Kidney tubule cell (primary cell): ENCODE measurements at places on chromosomes 3 and 15.
A peak's percentile ranks its signal among the peaks of the same experiment; 100 is the strongest.

- DNase-seq = no peak
These were observed 111.0 kb downstream of the TPRG1 start for GRCh38 chr3:189282741-189283140.

- no peak for DNase-seq
These were observed 53.6 kb upstream of the SYN2 start for GRCh38 chr3:11950576-11950975.

GRCh38 chr3:45034612-45035252 is 8.6 kb downstream of the CLEC3B start:
- no peak for DNase-seq

DNA sequence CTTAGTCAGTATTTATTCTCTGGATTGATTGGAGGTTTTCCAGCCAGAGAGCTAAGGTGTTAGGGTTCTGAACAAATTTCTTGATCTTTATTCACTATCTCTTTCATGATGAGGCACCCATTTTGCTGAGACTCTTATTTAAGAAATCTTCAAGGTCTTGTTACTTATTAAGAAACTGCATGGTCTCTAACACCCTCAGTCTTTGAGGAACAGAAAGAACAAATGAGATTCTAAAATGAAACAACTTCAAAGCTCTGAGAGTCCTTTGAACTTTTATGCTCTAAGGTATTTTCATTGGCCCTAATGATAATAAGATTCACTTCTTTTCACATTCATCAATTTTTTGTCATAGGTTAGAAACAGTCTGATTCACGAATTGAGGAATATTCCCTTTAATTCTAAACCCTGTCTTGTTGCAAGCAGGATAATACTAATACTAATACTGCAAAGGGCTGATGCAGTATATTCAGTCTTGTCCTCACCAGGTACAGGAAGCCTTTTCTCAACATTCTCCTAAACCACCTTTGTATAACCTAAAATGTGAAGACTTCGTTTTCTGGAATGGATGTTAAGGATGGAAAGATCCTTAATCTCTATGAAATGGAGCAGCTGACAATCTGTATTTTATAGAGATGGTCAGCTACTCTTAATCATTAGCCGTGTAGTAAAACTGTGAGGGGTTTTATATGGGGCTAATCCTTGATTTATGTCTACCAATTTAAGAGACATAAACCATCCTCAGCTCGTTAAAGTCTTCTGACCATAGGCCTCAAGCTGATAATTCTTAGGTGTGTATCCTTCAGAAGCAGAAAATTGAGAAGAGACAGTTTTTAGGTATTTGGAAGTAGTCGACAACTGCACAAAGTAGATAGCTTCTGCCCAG is 198.3 kb downstream of the OTOL1 start:
- DNase-seq = no peak

- DNase-seq = no peak
These were observed 1.2 kb upstream of the PROK2 start for GRCh38 chr3:71786217-71786549.

- DNase-seq = no peak
These were observed 25.5 kb downstream of the CD276 start for GRCh38 chr15:73709686-73710085.

DNA sequence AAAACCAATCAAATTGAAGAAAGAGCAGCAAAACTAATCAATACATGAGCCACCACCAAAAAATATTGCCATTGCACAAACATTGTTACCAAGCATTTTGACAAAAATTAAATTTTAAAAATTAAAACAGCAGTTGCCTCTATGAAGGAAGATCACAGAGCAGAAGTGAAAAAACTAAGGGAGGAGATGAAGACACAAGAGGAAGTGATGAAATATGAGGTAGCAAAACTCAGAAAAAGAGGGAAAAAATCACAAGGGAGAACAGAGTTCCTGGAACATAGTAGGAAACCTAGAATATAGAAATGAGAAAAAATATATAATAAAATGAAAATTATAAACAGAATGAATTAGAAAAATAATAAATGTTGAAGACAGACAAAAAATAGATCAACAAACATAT is 7.3 kb upstream of the SERPINI2 start:
- DNase-seq = no peak

- no peak for DNase-seq
These were observed 137.0 kb downstream of the CHDH start for GRCh38 chr3:53709256-53709655.

DNA sequence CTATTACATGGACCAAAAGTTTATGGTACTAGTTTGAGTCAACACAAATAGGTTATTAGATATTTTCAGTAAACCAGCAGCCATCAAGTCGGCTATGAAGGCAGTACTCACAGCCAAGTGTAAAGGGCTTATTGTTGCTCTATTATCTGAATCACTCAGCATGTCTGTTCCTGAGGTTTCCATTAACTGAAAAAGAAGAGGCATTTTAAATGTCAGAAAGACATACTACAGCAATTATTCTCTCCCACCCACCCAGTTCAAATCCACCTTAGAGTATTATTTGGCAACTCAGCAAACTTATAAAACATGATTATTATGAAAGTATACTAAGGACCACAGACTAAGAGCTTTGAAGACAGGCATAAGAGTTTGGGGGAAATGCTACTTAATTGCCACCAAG is 93.1 kb downstream of the BTD start:
- no peak for DNase-seq

DNA sequence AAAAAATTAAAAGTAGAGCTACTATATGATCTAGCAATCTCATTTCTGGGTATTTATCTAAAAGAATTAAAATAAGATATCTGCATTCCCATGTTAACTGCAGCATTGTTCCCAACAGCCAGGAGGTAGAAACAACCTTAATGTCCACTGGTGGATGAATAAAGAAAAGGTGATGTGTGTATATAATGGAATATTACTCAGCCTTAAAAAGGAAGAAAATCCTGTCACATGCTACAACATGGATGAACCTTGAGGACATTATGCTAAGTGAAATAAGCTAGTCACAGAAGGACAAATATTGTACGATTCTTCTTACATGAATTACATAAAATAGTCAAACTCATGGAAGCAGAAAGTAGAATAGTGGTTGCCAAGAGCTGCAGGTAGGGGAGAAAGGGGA is 119.4 kb upstream of the BHLHE40 start:
- no peak for DNase-seq

DNA sequence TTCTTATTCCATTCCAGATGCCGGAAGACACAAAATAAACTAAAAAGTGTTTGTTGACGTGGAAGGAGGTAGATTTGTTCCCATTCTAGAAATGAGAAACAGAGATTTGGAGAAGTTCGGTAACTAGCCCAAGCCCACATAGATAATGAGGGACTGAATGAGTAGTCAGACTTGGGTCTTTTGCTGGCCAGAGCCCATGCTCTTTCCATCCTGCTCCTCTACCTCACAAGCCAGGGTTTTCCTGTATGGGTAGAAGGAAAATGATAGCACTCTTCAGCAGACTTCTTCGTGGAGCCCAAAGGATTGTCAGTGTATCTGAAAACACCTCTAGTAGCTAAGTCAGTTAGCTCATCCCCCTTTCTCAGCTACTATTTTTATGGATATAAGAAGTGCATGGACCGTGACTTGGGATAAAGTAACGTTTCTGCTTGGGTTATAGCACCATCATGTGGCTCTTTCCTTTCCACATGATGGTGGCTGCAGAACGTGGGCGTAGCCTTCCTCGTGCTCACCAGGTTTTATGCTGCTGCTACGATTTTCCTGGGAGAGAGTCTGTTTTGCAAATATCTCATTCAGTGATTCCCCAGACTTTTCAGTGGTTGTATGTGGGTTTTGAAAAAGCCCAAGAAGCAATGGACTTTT is 84.6 kb downstream of the DGKG start:
- DNase-seq = peak; percentile 67

DNA sequence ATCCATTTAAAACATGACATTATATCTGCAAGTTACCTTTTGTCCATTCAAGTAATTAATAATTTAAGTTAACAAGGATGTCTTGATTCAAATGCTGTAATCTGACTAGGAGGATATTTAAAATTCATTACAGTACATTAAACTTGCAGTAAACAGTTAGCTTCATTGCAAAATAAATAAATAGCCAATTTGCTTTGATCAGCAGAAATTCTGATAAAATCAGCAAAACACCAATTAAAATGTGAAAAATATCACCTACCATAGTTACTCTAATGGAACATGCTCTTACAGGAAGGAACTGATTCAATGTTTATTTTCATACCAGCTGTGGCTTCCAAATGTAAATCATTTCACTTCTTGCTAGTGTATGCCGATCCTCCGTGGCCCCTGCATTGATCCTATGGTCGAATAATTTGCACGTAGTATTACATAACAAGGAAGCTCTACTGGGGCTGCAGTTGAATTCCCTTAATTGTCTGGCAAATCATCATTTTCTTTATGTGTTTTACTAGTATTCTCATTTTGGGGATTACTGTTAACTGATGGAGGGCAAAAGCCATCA is 150.7 kb downstream of the FOXB1 start:
- DNase-seq = no peak

GRCh38 chr3:70392227-70392626 is 79.8 kb upstream of the MDFIC2 start:
- no peak for DNase-seq

DNA sequence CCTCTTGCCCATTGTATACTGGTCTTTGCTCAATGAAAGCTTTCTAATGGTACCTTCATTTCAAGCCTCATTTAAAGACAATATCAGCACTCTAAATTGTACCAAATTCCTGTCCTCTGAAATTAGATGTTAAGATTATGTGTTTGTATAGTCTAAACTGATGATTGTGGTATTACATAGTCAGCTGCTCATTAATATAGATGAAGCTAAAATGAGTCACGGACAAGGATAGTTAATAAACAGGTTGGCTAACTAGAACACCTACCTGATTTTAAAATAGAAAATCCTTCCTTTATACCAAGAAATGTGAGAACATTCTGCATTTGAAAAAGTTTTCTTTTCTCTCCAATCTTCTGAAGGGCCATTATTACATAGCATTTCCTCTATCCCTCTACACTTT is 2.9 kb downstream of the PRKCI start:
- no peak for DNase-seq

DNA sequence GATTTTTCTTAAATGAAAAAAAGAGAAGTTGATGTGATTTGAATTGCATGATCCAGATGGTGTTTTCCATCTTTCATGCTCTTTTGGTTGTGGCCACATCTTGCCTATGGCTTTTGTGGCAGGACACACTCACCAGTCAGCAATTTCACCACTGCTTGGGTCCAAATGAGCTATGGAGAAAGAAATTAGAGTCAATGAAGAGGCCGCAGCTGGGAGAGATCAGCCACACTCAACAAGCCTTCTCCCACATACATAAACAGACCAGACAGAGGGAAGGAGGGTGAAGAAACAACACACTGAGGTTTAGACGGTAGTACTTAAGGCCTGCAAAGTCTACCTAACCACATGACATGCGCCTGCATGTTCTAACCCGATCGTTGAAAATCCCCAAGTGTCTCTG is 110.7 kb upstream of the CDIN1 start:
- peak; percentile 57 for DNase-seq

- DNase-seq = no peak
These were observed 204.9 kb upstream of the CGNL1 start for GRCh38 chr15:57171426-57171825.

GRCh38 chr3:152444029-152444641 is 175.4 kb downstream of the MBNL1 start:
- peak; percentile 67 for DNase-seq

DNA sequence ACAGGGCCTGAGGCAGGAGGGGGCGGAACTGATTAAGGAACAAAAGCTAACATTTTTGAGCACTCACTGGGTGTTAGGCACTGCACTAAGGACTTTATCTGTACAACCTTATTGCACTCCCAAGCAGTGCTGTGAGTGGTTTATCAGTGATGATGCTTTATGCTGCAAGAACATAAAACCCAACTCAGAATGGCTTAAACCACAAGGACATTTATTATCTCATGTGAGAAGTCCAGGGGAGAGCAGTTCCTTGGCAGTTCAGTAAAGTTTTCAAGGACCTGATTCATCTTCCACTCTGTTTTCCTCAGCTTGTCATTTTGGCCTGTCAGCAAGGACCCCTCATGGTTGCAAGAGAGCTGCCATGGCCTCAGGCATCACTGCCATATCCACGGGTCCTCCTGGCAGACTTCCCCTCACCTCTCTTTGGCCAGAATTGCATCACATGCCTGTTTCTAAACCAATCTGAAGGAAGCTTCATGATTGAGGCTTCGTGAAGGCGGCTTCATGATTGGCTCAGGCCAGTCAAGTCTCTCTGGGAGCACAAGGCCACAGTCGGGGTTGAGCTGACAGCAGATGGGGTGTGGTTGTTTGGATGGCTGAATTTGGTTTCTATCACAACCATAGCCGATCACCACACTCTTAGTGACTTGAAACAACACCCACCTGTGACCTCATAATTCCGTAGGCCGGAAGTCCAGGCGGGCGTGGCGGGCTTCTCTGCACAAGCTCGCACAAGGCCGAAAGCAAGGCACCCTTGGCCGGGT is 15.8 kb downstream of the EFCC1 start:
- DNase-seq = no peak

DNA sequence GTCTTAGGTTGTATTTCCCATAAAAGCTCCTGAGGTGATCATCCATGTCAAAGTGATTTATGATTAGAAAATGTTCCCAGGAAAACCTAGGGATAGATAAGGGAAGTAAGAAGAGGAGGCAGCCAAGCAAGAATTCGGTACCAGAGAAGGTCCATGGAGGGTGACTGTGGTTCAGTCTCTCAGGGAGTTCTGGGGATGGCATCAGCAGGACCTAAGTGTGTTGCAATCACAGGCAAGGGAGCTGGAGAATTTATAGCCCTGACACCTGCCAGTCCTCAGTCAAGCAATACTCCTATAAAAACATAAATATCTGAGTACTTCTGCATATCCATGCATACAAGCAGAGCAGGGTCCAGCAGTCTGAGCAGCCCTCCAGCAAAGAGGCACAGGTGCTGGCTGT is 95.6 kb upstream of the TOPAZ1 start:
- no peak for DNase-seq

DNA sequence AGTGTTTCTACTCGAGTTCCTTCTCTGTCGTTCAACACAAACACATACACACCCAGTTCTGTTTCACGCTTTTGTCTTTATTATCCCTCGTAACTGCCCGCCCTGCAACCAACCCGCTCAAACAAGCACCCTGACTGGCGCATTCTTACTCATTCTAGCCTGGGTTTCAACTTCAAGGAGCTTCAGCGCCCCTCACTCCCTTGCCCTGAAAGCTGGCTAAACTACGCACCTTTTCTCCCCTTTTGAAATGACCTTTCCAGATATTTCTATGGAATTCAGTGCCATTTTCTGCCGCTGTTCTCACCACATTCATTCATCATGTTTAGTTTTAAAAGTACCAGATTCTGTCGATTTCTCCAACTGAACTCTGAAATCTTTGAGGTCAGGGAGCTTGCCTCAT is 653 bp upstream of the MFSD1 start:
- peak; percentile 31 for DNase-seq

GRCh38 chr3:61876797-61877196 is 315.4 kb downstream of the PTPRG start:
- DNase-seq = no peak
